ENCODE measurements at places on chromosomes 5 and 9.

- no peak for DNase-seq
Observed at GRCh38 chr5:142590451-142591231, 95.2 kb downstream of the FGF1 start.

- DNase-seq: no peak
Observed at GRCh38 chr9:2465516-2465915, 156.1 kb upstream of the VLDLR start.

- DNase-seq: no peak
Observed at GRCh38 chr9:38687992-38688391, 31.9 kb downstream of the FAM240B start.

- no peak for DNase-seq
Observed at GRCh38 chr5:72107901-72108201, 576 bp downstream of the MAP1B start.

GRCh38 chr5:61342071-61342501 is 10.0 kb downstream of the ZSWIM6 start:
- DNase-seq: no peak

DNA sequence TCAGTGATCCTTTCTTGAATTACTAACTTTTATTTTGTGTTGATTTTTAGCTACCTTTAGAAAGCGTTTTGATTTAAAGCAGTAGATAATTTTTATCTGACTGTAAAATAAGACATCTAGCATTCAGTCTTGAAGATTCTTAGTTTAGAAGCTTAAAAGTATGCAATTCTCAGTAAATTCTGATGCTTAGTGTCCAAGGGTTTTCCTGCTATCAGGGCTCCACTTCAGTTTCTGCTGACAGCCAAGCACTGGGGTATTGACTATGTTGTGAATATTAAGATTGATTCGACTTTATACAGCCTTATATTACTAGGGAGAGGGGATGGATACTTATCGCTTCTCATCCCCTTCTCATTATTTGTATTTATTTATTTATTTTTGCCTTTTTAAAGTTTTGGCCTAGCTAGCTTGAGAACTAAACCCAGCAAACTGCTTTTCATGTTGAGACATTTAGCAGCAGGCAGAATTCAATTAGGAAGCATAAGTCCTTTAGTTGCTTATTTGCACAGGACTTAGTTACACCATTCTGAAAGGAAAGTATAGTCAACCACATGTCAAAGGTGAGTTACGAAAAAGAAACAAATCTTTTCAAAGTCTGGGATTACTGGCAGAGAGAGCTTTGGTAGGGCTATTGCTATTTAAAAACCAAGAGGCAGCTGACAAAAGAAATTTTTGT is 2.9 kb downstream of the PBX3 start:
- DNase-seq: no peak

GRCh38 chr9:72292256-72292682 is 72.7 kb downstream of the ZFAND5 start:
- DNase-seq: no peak

DNA sequence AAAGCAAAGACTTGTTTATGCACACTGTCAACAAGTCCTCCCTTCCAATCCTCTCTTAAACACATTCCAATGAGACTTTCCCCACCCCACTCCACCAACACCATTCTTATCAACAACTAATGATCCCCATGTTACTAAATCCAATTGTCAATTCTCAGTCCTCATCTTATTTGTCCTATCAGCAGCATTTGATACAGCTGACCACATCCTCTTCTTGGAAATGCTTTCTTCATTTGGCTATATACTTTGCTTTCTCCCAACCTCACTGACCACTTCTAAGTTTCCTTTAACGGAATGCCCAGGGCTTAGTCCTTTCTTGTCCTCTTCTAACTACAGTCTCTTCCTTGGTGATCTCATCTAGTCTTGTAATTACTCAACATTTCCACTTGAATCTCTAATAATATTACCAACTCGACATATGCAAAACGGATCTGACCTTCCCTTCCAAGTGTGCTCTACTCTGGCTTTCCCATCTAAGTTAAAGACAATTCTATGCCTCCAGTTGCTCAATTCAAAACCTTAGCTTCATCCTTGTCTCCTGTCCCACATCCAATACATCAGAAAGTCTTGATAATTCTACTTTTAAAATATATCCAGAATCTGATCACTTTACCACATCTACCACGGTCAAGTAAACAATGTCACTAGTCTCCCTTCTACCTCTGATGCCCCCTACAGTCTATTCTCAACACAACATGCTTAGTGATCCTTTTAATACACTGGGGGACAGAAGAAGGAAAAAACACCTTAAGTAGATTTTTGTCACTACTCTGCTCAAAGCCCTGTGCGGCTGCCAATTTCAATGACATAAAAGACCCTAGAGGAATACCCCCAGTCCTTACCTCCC is 25.5 kb downstream of the AGTPBP1 start:
- no peak for DNase-seq

GRCh38 chr5:143806579-143806978 is 5.4 kb upstream of the HMHB1 start:
- no peak for DNase-seq

- no peak for DNase-seq
Observed at GRCh38 chr9:14326264-14326826, 12.4 kb upstream of the NFIB start.

GRCh38 chr5:154063372-154063771 is 24.6 kb downstream of the MFAP3 start:
- no peak for DNase-seq

- DNase-seq: no peak
Observed at GRCh38 chr9:120438836-120439546, 141.0 kb downstream of the CDK5RAP2 start.

DNA sequence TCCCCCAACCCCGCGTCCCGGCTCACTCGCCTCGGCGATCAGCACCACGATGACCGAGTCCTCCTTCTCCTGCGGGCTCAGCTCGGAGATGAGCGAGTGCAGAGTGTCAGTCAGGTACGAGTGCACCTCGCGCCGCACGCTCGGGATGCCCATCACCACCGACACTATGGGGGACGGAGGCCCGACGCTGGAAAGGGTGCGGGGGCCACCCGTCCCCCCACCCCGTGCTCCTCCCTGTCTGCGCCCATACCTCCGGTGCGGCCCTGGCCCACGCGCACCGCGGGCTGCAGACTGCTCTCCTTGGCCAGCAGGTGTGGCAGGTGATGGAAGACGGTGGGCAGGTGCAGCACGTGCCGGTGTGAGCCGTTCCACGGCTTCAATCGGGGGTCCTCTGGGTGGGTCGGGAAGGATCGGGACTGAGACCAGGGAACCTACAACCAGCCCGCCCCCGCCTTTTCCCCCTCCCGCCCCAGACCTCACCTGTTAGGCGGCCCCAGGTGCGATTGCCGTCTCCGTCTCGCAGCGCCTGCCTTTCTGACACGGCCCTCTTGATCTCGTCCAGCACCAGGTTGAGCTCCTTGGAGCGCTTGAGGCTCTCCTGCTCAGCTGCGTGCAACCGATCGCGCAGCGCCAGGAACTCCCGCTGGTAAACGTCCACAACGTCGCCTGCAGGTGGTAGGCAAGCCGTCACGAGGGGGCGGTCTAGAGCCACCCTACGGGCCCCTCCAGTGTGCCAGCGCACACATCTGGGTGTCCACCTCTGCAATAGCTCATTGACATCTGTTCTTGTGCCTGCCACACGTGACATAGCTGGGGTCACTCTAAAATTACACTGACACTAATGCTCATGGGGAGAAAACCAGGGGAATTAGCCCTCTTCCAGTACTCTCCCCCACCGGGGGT is 5.1 kb downstream of the MGAT4B start:
- DNase-seq: peak; percentile 79

- DNase-seq: no peak
Observed at GRCh38 chr5:177410575-177410974, 1.2 kb upstream of the F12 start.

GRCh38 chr5:173895401-173896165 is 7.4 kb downstream of the CPEB4 start:
- DNase-seq: no peak

GRCh38 chr9:138048184-138048583 is 170.6 kb downstream of the CACNA1B start:
- DNase-seq: no peak

GRCh38 chr5:157917899-157918809 is 59.2 kb upstream of the CLINT1 start:
- DNase-seq: peak; percentile 53

DNA sequence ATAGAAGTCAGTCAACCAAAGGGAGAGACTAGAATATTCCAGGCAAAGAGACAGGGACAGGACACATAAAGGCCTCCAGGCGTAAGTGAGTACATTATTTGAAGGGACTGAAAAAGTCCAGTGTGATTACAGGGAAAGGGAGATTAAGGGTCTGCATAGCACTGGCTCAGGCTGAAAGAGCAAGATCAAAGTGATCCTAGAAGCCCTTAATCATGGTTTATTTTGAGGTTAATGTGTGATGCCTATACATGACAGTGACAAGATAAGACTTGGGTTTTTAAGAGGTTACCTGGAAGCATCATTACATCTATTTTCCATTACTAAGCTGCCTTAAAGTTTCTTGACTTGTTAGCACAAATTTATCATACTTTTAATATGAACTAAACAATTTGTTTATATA is 25.8 kb downstream of the LMBRD2 start:
- DNase-seq: no peak

DNA sequence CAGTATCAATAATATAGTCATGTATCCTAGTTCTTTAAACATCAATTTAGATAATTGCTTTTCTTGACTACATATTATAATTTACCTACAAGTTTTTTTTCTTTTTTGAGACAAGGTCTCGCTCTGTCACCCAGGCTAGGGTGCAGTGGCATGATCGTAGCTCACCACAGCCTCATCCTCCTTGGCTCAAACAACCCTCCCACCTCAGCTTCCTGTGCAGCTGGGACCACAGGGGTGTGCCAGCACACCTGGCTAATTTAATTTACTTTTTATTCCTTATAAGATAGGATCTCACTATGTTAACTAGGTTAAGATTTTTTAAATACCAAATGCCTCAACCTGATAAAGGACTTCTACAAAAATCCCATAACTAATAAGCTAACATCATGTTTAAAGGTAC is 21.1 kb downstream of the UIMC1 start:
- DNase-seq: peak; percentile 12

GRCh38 chr9:91924090-91924489 is 25.9 kb downstream of the ROR2 start:
- DNase-seq: no peak

DNA sequence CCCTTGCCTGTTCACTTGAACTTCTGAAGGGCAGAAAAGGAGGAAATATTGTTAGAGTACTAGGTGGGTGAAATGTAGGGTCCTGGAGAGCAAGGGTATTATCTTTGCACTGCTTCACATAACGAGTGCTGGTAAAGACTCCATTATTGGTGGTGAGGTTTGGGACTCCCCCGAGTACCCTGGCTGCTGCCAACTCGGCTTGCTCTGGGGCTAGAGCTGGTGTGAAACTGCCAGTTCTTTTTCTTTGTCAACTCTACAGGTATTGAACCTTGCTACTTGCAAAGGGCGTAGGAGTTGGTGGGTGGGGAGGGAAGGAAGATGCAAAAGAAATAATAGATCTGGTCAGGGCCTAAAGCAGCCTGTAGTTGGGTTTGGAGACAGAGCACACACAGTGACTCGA is 16.0 kb downstream of the MAST4 start:
- no peak for DNase-seq

DNA sequence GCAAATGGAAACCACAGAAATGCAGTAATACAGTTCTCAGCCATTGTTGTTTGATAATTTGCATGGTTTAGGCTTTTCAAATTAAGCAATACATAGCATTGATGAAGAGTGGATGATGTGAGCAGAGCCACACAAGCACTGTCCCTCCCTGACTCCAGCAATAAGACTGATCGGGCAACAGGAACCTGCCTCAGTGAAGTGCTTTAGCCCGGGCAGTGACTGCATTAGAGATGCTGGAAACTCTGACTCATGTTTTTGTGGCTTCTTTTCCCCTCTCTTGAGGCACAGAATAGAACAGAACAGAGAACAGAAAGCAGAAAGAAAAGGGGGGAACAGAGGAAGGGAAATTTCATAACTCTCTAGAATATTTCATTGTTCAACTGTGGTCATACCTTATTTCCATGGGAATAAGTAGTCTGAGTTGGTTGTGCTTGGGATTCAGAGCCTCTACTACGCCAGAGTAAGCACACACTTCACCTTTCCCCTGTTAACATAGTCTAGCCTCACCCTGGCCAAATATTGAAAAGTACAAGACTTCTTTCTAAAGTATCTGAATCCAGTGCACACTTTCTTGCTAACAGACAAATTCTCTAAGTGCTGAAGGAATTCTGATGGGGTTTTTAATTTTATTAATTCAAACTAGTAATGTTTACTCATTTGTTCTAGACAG is 164.8 kb upstream of the VCAN start:
- DNase-seq: no peak

GRCh38 chr9:95726756-95727155 is 148.7 kb upstream of the ERCC6L2 start:
- DNase-seq: no peak

DNA sequence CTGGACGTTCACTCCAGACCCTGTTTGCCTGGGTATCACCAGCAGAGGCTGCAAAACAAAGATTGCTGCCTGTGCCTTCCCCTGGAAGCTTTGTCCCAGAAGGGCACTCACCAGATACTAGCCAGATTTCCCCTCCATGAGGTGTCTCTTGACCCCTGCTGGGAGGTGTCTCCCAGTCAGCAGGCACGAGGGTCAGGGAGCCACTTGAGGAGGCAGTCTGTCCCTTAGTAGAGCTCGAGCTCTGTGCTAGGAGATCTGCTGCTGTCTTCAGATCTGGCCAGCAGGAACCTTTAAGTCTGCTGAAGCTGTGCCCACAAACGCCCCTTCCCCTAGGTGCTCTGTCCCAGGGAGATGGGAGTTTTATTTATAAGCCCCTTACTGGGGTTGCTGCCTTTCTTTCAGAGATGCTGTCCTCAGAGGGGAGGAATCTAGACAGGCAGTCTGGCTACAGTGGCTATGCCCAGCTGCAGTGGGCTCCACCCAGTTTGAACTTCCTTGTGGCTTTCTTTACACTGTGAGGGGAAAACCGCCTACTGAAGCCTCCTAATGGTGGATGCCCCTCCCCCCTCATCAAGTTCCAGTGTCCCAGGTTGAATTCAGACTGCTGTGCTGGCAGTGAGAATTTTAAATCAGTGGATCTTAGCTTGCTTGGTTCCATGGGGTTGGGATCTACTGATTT is 253.9 kb downstream of the SPATA31D1 start:
- DNase-seq: no peak

GRCh38 chr5:174793076-174793475 is 68.7 kb downstream of the MSX2 start:
- DNase-seq: no peak

DNA sequence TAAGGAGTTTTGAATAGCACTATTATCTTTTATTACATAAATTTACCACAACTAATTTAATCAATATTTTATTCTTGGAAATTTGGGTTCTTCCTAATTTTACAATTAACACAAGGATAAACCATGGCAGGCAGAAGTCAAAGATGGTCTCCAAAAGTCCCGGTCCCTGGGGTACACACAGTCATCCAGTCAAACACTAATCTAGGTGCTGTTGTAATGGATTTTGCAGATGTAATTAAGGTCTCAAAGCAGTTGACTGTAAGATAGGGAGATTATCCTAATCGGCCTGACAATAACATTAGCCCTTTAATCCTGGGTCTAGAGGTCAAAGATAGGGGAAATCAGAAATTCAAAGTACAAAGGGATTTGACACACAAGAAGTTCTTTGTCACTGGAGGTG is 57.5 kb upstream of the HTR1A start:
- DNase-seq: no peak

- DNase-seq: no peak
Observed at GRCh38 chr9:3511551-3511950, 14.2 kb downstream of the RFX3 start.

- no peak for DNase-seq
Observed at GRCh38 chr5:80122579-80122978, 87.4 kb downstream of the THBS4 start.
